CD4-positive, alpha-beta T cell treated with Interleukin-15 for 4 hours (primary cell): ENCODE measurements at places on chromosomes 12 and 14.

DNA sequence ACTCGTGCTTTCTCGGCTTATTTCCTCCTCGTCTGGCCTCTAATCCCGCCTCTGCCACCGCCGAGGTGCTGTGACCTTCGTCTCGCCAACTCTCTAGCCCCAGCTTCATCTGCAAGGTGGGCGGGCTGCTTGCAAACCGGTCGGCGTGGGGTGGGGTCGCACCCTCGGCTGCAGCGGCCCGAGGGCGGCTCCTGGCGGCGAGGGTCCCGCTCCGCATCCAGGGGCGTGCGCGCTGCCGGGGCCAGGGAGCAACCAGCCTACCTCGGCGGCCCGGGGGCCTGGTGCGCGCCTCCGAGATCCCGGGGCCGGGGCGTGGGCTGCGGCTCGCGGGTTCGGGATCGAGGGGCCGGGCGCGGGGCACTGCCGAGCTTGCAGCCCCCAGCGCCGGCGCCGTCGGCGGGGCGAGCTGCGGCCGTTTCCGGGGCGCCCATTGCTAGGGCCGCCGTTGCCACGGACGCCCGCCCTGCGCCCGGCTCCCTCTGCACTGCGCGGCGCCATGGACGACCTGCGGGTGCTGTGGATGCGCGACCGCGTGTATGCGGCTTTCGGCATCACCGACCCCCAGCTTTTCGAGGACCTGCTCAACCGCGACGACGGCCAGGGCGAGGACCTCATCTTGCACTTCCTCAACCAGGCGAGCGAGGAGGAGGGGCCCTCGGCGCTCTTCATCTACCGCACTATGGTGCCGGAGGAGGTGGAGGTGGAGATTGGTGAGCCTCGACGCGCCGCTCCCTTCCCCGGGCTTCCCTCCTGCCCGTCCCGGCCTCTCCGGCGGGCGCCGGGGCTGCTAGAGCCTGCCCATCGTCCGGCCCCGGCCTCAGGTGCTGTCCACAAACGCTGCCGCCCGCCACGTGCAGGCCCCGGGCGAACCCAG is at the start of gene DNAH10:
DNAH10 (plus strand) TSS at position 461 of the 874 bp plus-strand sequence; CDS start at position 497, 36 bp downstream.
- DNase-seq, result peak; percentile 20

DNA sequence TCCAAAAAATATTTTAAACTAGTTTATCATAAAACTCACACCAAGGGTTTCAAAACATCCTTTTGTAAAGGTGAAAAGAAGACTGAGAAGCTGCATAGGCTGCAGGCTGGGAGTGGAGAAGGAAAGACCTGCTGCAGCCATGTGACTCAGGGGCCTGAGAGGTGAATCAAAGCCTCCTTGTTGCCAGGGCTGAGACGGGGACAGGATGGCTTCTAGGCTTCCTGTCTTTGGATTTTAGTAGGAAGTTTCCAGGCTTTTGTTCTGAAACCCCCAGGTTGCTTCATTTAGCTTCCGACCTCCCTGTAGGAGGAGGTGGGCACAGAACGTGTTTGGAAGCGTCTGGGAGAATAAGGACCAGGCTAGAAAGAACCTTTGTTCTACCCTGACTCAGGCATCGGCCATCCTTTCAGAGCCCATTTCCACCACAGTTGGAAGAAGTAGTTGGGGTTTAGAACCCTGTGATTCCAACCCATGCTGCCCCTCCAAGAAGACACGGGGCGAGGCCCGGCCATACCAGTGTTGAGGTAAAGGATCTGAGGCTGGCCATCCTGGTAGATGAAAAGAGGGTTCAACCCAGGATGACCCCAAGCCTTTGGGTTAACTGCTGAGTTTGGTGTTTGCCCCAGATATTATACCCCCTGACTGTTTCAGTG is 122.4 kb downstream of the SLC25A47 start:
- no peak for DNase-seq

GRCh38 chr12:32455607-32456071 is 56.3 kb downstream of the FGD4 start:
- DNase-seq, result peak; percentile 30

DNA sequence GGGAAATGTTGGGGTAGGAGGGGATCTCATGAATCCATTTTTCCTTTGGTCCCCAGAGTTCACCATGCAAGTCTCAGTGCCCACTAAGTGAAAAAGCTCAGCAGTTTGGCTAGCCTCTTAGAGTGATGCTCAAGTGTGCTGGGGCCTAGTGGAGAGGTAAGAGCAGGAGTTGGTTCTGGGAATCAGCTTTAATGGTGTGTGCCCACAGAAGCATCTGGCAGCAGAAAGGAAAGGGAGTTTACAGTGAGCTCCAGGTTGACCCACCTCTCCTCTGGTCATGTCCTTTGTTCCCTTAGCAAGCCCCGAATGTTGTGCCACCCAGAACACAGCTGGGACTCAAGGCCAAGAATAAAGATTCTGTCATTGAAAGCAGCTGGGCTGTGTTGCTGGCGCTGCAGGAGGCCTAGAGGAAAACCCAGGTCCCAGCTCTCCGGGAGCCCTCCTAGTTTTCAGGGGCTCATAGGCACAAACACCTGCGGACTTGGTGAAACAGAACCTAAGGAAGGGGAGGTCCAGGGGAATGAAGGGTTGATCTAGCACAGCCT is 320.8 kb downstream of the ZFP36L1 start:
- no peak for DNase-seq

GRCh38 chr14:101879529-101880336 is 84.6 kb upstream of the DYNC1H1 start:
- DNase-seq, result no peak

DNA sequence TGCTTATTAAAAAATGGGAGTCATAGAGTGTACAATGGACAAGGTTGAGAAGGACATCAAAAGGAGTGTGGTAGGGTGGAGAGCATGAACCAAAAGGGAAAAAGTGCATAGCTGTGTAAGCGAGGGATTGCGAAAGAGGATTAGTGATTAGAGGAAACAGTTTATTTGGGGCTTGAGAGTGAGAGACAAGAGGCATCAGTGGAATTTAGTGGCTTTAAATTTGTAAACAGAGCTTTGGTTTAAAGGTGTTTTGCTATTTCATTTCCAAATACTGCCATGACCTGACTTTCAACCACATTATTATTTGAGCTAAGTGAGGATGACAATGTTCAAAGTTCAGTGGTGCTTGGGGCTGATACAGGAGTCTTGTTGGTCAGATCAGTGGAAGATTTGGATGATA is 53.4 kb downstream of the SLC16A7 start:
- no peak for DNase-seq

DNA sequence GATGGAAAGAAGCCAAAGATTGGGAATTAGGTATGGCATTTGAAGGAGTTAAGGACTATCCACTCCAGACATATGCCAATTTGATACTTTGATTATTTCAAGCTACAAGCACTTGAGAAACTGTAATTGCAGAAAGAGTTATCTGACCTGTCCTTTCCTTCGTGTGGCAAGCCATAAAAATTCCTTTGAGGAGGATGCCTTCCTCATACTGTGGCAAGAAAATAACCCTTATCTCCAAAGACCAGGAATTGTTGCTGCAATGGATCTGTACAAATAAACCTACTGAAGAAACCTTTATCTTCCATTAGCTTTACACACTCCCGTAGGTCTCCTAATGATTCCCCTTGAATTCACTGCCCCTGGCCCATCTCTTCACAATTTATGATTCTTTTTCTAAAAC is 165.1 kb upstream of the AMIGO2 start:
- no peak for DNase-seq
